ENCODE measurements at places on chromosomes 12 and 14. TPM values are rescaled to one million over a fixed set of nuclear protein-coding genes. Genes with fewer than 3 reads are reported as not detected.

The ACOT6 gene
- total RNA-seq, result not detected

The KCNMB4 gene
- 12.3 TPM for total RNA-seq

The KDM5A gene
- total RNA-seq, result 98.4 TPM

The GCN1 gene
- total RNA-seq, result 75.6 TPM

The OLR1 gene
- total RNA-seq, result 0.60 TPM

The RTL1 gene
- 0.49 TPM for total RNA-seq

The CLEC14A gene
- 27.9 TPM for total RNA-seq

The SSTR1 gene
- 3.2 TPM for total RNA-seq

The TSFM gene
- 18.8 TPM for total RNA-seq

The DEGS2 gene
- 2.1 TPM for total RNA-seq

The KRT75 gene
- 0.71 TPM for total RNA-seq

The GPR84 gene
- total RNA-seq, result 0.16 TPM

The PMEL gene
- total RNA-seq, result 363 TPM

The CCDC197 gene
- not detected for total RNA-seq

The CHPT1 gene
- total RNA-seq, result 24.7 TPM

The ACYP1 gene
- total RNA-seq, result 31.5 TPM

The TMEM229B gene
- 7.0 TPM for total RNA-seq

The TNFRSF1A gene
- 68.6 TPM for total RNA-seq

The CFAP251 gene
- total RNA-seq, result 6.0 TPM

The ZNF410 gene
- total RNA-seq, result 71.2 TPM

The CLEC12A gene
- 3.4 TPM for total RNA-seq

The BICD1 gene
- 49.5 TPM for total RNA-seq

The LRRC74A gene
- total RNA-seq, result not detected

The PHLDA1 gene
- total RNA-seq, result 33.6 TPM

The KCNK13 gene
- total RNA-seq, result 1.4 TPM

The C14orf180 gene
- total RNA-seq, result 0.49 TPM

The ADCY4 gene
- total RNA-seq, result 13.0 TPM

The NOPCHAP1 gene
- total RNA-seq, result 12.9 TPM

The GLI1 gene
- total RNA-seq, result 7.1 TPM
